ENCODE measurements at places on chromosomes 6 and 20. TPM values are rescaled to one million over a fixed set of nuclear protein-coding genes. Genes with fewer than 3 reads are reported as not detected.
A peak's percentile ranks its signal among the peaks of the same experiment; 100 is the strongest.

Gene GSS
- 27.2 TPM for polyA plus RNA-seq

Gene RBM39
- 183 TPM for polyA plus RNA-seq

Gene HLA-DOA
- polyA plus RNA-seq = 5.7 TPM

Gene SLC22A16
- polyA plus RNA-seq = 0.53 TPM

Gene XKR7
- polyA plus RNA-seq = 0.03 TPM

Gene ZNF322
- 13.0 TPM for polyA plus RNA-seq

Gene LMBRD1
- 50.4 TPM for polyA plus RNA-seq

Gene PTCRA
- not detected for polyA plus RNA-seq

Gene FIG4
- 11.8 TPM for polyA plus RNA-seq

Gene TGM2
- 360 TPM for polyA plus RNA-seq

GRCh38 chr6:32086661-32087573 lies 22.2 kb downstream of the TNXB start:
- no peak for DNase-seq

GRCh38 chr6:139313229-139313628 lies 21.4 kb upstream of the TXLNB start:
- no peak for DNase-seq

- DNase-seq = no peak
Measured at GRCh38 chr6:81751388-81752083, 945 bp downstream of the TENT5A start.

DNA sequence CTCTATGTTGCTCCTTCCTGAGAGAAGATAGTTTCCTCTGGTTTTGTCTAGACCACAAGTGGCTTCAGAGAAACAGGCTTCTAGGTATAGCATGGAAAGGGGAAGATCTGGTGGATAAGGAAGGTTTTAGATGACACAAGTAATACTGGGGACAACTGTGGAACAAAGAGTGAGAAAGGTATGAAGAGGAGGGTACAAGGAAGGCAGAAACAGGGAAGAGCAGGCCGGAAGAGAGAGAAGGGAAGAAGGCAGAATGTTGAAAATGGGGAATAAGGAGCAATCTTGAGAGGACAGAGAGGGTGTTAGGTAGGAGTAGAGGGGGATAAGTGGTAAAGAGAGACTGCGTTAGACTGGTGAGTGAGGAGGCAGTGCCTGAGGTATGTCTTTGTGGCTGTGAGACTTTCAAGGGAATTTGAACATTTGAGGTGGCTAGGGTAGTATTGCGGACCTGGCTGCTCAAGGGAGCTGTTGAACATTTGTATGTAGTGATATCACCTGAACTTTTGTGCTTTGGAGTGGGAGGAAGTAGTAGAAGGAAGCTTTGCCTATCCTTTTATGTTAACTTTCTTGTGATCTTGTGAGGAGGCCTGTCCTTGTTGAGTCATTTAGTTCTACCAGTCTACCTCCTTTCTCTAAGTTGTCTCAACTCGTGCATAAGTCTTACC lies 69.5 kb downstream of the FOXO3 start:
- DNase-seq = no peak

DNA sequence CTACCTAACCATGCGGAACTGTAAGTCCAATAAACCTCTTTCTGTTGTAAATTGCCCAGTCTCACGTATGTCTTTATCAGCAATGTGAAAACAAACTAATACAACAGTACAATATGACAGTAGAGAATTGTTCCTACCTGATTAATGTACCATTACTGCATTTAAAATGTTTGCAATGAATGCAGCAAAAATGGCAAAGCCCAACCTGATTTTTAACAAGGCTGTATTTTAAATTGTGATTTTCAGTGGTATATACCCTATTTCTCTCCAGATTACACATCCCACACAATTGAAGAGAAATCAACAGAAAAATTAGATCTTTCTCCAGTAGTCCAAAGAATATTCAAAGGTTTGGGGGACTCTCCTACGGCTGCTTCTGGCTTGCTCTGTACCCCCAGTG lies 3.3 kb upstream of the PCSK2 start:
- no peak for DNase-seq

DNA sequence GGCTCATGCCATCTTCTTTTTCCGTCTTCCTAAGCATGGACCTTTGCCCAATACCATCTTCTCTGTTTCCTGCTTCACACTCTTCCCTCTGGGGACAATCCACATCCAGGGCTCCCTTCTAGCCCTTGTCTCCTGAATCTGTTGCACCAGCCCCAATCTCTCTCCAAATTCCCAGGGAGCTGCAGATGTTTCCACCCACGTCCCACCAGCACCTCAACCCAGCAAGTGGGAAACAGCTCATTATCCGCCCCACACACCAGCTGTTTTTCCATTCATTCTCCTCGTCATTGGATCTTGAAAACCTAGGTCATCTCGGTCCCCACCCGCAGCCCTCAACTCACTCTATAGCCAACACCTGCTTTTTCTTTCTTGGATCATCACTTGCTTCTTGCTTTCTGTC lies 185.0 kb upstream of the CDYL start:
- no peak for DNase-seq

DNA sequence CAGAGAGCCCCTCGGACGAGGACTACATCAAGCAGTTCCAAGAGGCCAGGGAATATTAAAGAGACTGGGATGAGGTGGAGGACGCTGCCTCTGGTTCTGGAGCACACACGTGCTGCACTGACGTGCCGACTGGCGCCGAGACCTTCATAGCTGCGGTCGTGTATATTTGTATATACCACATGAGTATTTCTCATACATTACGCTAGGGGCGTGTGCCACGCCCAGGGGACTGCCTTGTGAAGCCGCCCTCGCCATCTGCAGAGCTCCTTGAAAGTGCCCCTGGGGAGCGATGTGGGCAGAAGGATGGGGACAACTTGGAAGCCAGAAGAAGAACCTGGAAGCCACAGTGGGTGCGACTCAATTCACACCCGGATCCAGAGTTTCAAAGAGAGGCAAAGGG lies 78.3 kb downstream of the ISM1 start:
- no peak for DNase-seq

GRCh38 chr20:2395136-2395535 lies 14.4 kb downstream of the TGM6 start:
- no peak for DNase-seq

- no peak for DNase-seq
Measured at GRCh38 chr20:62132421-62132820, 10.1 kb downstream of the LSM14B start.

DNA sequence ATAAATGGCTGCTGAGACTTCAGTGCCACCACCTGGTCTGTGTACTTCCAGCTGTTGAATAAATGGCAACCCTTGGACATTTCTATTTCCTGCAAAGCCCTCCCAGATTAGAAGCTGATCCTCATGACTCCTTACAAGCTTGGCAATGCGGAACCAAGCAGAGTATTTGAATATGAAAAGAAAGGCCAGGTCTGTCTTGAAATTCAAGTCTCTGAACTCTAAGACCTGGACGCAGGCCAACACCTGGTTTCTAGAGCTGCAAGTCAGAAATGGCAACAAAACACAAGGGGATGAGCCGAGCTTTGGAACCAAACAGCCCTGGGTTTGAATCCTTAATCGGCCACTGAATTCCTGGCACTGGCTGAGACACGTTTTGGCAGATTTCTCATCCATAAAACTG lies 353.4 kb downstream of the PTPRT start:
- DNase-seq = peak; percentile 25

GRCh38 chr6:14665827-14666724 lies 548.5 kb downstream of the CD83 start:
- DNase-seq = no peak

DNA sequence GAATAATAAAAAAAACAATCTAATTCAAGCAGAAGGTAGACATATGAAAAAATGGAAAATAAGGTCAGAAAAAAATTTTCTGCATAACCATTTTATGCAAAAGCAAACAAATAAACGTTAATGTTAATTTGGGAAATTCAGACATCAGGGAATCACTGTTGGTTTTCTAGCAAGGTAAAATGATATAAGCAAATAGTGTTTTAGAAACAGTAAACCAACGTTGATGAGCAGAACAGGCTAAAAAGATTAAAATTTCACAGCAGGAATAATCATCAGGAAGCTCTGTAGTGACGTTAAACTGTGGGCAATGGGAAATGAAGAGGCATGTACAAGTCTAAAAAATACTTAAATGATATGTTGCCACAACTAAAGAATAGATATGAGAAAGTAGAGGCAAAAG lies 54.5 kb upstream of the HMGCLL1 start:
- no peak for DNase-seq

DNA sequence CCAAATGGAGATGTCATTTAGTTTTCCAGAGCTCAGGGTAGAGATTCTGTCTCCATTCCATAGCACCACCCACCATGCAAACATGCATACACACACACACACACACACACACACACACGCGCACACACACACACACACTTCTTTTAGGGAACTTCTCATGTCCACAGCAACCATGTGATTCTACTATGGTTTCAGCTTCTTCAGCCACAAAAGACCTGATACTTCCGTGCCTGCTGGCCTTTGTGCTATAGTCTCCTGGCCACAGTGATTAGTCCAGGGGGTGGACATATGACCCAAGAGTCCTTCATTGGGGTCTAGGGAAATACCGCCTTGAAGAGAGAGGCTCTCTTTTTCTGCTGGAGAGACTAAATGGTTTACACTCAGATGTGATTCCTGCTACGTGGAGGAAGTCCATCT lies 53.5 kb downstream of the CARMIL1 start:
- no peak for DNase-seq

GRCh38 chr6:170185175-170185978 lies 105.5 kb downstream of the DLL1 start:
- DNase-seq = no peak

- no peak for DNase-seq
Measured at GRCh38 chr6:593139-593906, 63.6 kb downstream of the HUS1B start.

DNA sequence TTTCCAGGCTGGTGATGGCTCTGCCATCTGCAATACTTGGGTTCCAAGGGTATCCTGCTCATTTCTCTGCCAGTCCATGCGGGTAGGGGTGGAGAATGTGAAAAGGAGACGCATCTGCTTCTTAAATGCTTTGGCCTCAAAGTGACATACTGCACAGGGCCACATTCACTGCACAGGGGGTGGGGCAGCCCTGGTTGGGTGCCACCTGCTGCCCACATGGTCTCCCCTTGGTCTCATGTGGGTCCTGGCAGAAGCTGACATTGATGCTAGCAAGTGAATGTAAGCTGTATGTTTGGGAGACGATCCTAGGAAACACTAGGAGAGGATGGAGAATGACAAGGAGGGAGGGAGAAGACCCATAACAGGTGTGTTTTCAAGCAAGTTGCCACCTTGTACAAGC lies 140.9 kb downstream of the EDN3 start:
- DNase-seq = no peak

GRCh38 chr6:6750594-6751265 lies 162.2 kb downstream of the LY86 start:
- no peak for DNase-seq

DNA sequence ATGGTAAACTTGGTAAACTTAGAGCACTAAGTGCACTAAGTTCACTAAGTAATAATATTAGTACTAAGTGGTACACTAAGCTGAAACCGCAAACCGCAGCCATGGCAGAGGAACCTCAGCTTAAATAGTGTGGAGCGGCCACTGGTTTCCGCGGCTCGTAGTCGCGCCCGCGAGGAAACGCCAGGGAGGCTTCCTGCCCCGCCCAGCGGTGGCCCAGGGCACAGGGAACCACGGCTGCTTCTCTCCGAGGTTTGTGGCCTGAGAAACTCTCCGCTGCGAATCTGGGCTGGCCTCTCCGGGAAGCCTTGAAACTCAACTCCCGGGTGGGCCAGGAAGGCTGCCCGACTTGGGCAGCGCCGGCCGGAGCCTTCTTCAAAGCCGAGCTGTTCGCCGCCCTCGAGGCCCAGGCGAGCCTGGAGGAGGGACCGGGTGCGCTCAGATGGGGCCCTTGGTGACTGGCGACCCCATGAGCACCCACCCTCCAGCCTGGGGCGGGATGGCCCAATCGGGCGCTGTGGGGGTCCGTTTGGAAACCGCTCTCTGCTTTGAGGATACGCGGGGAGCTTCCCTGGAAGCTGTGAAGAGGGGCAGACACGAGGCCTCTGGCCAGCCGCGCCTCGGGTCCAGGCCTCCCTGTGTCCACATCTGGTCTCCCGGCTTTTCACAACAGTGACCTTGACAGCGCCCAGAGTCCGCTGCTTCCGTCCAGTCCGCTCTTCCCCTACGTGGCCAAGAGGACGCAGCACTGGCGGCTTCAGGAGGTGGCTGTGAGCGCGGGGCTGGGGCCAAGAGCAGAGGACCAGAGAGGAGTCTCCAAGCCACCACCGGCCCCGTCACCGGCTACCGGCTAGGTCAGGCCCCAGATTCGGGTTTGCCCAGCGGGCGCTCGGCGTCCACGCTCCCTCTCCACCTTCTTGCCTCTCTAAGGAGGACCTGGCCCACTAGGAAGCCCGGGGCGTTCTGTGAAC lies 25.4 kb upstream of the HLA-E start:
- DNase-seq = no peak

- DNase-seq = no peak
Measured at GRCh38 chr6:1604158-1605003, 5.3 kb upstream of the FOXC1 start.

GRCh38 chr20:12984863-12985262 lies 23.9 kb upstream of the SPTLC3 start:
- no peak for DNase-seq

- DNase-seq = no peak
Measured at GRCh38 chr6:121612927-121613326, 177.5 kb downstream of the GJA1 start.

DNA sequence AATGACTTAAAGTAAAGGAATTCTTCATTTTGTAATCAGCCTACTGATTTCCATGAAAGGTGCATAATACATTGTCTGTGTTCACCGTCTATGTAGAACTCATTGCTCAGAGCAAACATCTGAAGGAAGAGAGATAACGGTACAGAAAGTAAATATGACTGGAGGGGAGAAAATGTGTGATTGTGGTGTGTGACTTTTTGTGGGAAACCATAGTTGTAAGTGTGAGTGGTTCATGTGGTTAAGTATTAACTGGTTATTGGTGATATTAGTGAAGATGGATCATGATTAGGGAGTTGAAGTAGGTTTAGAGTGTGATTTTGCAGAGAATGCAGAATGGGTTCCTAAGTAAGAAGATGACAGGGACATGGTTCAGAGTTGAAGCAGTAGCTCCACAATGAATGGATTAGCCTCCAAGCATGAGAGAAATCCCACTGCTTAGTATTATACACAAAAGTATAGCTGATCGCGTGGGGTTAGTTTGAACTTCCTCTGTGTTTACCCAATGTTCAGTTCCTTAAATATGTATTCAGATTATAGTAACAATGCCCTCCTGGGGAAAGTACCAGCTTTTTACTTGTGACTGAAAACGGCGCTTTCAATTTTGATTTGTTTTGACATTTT lies 368.9 kb downstream of the UTRN start:
- no peak for DNase-seq

GRCh38 chr6:109740787-109741186 lies 49.7 kb downstream of the FIG4 start:
- DNase-seq = no peak

- no peak for DNase-seq
Measured at GRCh38 chr6:169371344-169372127, 117.9 kb upstream of the THBS2 start.

- no peak for DNase-seq
Measured at GRCh38 chr20:8361006-8361652, 229.1 kb downstream of the PLCB1 start.
